ENCODE measurements at places on chromosomes 12 and 14.

GRCh38 chr14:50954811-50955372 is 10.6 kb upstream of the PYGL start:
- DNase-seq: no peak

- no peak for DNase-seq
Measured at GRCh38 chr12:3468329-3468728, 22.7 kb upstream of the PRMT8 start.

DNA sequence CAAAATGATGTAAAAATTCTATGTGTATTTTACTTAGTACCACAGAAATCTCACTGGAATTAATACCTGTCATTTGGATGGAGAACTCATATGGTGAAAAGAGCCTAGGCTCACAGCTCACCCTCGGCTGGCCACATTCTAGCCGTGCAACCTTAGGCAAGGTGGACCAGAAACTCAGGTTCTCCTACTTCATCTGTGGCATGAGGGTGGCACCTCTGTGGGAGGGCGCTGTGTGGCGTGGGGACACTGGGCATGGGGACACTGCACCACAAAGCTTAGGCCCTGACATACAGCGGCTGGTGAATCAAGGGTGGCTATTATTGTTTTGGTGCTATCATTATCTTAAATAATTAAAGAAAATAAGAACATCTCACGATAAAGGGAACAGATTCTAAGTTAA is 47.1 kb downstream of the EML1 start:
- DNase-seq: no peak

- DNase-seq: no peak
Measured at GRCh38 chr12:105369014-105369413, 38.5 kb downstream of the C12orf75 start.

DNA sequence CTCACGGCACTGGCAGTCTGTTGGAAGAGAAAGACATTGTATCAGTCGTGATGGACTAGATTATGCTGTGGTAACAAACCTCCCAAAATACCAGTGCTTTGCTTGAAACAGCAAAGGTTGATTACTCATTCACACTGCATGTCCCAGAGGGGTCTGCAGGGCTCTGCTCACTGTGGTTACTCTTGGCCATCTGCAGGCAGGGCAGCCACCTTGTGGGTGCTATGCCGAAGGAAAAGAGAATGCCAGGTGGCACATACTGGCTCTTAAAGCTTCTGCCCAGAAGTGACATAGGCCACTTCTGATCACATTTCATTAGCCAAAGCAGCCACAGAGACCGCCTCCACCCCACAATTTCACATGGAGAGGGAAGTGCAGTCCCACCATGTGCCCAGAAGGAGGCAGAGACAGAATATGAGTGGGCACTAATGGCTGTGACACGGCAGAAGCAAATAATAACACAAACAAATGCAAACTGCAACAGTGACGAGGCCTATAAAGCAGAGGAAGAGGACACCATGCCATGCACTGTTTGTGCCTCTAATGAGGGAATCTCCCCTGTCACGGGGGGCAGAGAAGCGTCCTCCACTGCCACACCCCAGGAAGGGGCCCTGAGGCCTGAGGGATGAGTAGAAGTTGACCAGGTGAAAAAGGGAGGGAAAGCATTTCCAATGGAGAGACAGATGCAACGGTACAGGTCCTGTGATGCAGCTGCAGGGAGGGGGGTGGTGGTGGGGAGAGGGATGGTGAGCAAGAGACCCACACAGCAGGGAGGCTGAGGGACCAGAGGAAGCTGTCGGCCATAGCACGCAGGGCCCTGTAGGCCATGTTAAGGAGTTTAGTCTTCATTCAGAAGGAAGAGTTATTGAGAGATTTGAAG is 51.7 kb upstream of the KICS2 start:
- DNase-seq: peak; percentile 15

DNA sequence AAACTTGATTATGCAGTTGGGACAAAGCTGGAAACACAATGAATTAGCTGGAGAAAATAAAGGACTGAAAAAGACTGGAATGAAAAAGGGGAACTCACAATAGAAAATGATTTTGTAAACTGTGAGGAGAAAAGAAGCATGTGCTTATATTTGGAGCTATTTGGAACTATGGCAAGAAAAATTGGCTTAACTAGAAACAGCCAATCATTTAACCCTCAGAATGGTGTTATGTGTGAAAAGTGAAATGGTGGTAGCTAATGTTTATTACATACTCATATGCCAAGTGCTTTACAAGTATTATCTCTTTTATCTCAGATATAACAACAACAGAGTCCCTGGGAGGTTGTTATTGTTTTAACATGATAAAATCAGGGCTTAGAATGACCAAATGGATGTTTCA is 583.1 kb upstream of the SEL1L start:
- no peak for DNase-seq

DNA sequence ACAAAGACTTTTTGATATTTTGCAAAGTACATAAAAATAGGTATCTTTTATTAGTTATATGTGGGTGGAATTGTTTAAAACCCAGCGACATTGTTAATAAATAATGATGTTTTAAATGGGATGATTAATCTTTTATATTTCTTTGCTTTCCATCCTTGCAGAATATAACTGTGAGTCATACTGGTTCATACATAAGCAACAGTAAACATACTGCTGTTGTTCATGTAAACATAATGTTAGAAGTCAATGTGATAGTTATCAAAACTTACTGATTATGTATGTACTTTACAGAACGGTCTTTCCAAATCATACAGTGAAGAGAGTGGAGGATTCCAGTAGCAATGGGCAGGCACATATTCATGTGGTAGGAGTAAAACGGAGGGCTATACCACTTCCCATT is 119.8 kb downstream of the ARID2 start:
- no peak for DNase-seq

DNA sequence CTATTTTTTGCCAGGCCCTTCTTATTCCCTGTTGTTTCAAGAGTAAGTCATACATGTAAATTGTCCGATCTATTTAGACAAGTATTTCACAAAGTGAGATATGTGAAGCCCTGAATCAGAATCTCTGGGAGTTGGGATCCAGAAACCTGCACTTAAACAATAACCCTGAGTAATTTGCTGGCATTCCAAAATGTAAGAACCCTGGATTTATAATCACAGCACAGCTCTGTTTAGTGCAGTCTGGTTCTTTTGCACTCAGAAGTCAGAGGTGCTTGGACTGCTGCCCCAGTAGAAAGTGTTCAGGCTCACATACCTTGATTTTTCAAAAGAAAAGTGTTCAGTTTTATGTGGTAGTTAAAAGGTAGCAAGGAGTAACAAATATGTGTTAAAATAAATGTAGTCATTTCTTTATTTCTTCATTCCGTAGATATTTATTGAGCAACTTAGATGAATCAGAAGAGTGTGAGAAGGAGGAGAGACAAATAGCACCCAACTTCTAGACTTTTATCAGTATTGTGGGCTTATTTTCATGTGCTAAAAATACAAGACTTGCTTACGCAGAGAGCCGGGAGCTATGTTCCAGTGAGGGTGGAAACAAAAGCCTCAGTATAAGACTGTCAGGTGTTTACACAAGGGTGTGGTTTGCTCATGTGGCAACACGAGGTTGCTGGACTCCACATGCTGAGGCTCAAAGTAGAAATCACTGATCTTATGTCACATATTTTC is 70.1 kb downstream of the SYNE2 start:
- DNase-seq: peak; percentile 72

GRCh38 chr12:132710043-132710404 is 618 bp upstream of the PGAM5 start:
- no peak for DNase-seq

DNA sequence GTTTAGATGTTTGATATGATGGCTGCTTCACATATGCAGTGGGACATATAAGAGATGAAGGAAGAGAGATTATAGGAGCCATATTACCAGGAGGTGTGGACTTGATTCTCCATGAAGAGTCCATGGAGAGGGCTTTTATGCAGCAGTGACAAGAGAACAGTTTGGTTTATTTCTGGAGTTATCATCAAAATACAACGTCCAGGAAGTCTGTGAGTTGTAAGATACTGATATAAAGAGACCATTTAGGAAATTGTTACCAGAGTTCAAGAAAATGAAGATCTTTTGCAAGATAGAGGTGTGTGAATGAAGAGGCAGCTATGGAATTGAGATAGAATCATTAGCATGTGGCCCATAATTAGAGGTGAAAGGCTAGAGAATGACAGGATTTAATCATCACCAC is 431.7 kb downstream of the NPAS3 start:
- no peak for DNase-seq

DNA sequence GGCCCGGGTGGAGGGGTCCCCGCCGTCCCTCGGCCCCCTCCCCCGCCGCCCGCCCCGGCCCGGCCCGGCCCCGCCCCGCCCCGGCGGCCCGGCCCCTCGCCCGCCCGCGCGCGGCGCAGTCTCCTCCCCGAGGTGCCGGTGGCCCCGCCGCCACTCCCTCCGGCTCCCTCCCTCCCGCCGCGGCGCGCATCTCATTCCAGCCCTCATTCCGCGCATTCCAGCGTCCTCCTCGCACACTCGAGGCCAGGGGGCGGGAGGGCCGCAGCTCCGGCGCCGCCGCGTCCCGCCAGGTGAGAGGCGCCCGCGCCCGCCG is at the start of gene TEAD4:
TEAD4 (plus strand) TSS at position 206 of the 313 bp plus-strand sequence.
- DNase-seq: peak; percentile 27

- no peak for DNase-seq
Measured at GRCh38 chr12:128867466-128867865, 14.2 kb downstream of the GLT1D1 start.

GRCh38 chr12:64625243-64626077 is 15.2 kb downstream of the RASSF3 start:
- DNase-seq: no peak

- DNase-seq: no peak
Measured at GRCh38 chr12:80509781-80510556, 65.9 kb downstream of the PTPRQ start.

DNA sequence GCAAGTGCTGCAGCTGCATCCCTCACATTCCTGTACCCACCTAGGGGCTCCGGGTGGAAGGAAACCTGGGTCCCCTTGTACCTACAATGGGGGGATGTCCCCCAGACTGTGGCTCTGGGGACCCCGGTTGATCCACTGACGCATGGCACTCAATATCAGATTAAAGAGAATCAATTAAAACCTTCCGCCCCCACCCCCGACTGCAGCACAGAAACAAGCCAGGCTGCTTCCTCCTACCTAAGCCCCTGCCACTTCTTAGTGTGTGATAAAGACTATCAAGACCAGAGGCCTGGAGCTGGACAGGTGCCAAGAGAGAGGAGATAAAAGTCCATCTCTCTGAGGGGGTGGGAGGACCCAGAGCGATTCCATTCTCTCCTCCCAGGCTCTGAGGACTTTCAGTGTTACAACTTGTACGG is 28.2 kb upstream of the RPLP0 start:
- no peak for DNase-seq

GRCh38 chr12:55972042-55972441 is 1.8 kb upstream of the RAB5B start:
- no peak for DNase-seq

- no peak for DNase-seq
Measured at GRCh38 chr14:100004392-100004791, 60.8 kb upstream of the EVL start.

- no peak for DNase-seq
Measured at GRCh38 chr12:41762691-41763090, 382.0 kb downstream of the GXYLT1 start.

DNA sequence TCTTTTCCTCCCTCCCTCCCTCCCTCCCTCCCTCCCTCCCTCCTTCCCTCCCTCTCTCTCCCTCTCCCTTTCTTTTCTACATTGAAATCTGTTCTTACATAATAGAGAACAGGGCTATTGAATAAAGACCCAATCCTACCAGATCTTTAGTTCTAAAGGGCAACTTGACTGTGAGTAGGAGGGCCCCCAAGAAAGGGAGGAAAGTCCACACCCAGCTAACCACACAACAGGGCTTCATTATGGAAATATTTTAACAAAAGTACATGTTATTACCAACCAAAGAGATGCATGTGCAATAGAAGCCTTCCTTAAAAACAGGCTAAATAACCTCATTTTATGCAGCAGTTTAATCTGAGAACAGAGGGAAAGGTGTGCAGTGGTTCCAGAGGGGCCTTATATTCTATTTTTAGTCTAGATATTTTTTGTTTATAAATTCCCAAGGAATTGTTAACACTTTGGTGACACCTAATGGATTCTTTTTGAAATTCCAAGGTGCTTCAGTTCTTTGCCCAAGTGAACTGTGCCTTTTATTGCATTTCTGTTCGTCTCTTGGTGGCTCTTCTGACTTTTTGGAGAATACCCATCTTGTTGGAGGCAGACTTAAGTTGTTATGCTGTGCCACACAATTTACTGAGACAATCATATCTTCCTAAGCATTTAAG is 63.0 kb downstream of the GNS start:
- DNase-seq: no peak

GRCh38 chr14:104784846-104785707 is 10.5 kb downstream of the AKT1 start:
- DNase-seq: no peak

GRCh38 chr14:52790756-52791222 is 618 bp downstream of the GNPNAT1 start:
- DNase-seq: no peak

GRCh38 chr12:47231456-47231855 is 151.7 kb upstream of the AMIGO2 start:
- DNase-seq: no peak

DNA sequence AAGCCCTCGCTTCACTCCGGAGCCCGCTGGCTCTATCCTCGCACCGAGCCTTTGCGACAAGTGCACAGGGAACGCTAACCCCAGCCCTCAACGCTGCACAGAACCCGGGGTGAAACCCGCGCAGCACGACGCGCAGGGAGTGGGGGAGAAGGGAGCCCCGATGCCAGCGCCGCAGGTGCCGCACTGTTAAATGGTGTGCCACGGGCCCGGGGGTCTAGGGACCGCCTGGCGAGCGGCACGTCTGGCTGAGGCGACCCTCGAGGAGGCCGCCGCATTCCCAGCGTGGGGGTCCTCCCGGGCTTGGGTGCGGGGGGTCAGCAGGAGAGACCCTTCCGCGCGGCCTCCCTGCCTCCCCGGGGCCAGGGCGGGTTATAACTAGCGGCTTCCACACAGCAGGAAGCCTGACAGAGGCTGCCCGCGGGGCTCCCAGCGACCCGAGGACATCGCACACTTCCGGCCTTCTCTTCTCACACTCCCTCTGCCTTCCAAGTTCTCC is 23.8 kb upstream of the LRTM2 start:
- DNase-seq: peak; percentile 27

GRCh38 chr14:56378046-56378445 is 201.6 kb upstream of the TMEM260 start:
- no peak for DNase-seq

DNA sequence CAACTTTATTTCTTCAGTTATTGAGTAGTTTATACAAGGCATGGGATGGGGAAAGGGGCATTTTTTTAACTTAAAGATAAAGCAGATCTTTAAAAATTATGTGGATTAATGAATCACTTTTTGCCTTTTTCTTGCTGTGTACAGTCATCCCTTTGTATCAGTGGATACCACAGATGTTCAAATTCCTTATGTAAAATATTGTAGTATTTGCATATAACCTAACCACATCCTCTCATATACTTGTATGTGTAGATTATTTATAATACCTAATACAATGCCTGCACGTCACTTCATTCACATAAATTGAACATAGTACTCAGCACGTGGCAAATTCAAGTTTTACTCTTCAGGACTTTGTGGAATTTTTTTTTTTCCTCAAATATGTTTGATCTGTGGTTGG is 66.5 kb upstream of the MON2 start:
- no peak for DNase-seq

All from MM.1S (cell line).